Fibroblast of skin of left quadriceps (primary cell): ENCODE measurements at places on chromosomes 13 and 19.

DNA sequence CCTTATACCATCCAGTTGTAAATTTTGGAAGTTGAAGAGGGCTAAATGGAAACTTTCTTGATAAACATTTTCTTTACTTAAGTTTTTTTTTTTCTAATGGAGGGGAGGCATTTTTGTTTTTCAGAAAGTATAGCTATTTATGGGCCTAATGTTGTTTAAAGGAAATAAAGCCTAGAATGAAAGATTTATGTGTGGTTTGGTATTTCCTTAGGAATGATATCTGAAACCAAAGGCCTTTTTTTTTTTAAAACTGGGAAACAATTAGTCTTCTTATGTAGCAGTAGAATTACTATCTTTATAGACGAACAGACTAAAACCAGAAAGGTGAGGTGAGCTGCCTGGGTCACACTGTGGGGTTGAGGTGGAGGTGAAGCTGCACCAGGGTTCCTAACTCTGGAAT is 80.1 kb downstream of the ESD start:
- DNase-seq: peak; percentile 33

GRCh38 chr19:28349604-28350003 is 863.3 kb downstream of the UQCRFS1 start:
- DNase-seq: no peak

- DNase-seq: no peak
Measured at GRCh38 chr13:99208185-99208584, 7.5 kb downstream of the UBAC2 start.

GRCh38 chr19:47271949-47272348 is 2.7 kb upstream of the INAFM1 start:
- no peak for DNase-seq

GRCh38 chr13:79429309-79429708 is 23.3 kb upstream of the RBM26 start:
- no peak for DNase-seq

DNA sequence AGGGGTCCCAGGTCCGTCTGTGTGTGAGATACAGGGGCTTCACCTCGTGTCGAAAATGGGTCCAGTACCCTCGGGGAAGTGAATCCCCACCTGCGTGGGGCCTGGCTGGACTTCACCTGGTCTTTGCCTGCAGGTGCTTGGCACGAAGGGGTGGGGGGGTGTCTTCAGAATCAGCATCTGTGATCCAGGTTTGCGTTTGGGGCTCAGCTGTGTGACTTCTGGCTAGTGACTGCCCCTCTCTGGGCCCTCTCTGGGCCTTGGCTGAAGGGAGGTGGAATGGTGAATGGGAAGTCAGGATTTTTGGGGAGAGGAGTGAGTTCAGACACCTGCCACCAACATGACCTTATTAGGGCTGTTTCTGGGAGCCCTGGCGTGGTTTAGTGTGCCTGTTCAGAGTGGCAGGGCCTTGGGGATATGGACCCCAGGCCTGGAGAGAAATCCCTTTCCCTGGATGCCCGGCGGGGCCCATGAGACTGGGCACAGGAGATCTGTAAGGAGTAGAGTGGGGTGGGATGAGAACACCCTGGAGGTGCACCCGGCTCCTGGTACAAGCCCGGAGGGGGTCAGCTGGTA is 2.7 kb downstream of the CELF5 start:
- DNase-seq: no peak

GRCh38 chr19:33667881-33668280 is 46.1 kb downstream of the CHST8 start:
- DNase-seq: no peak

DNA sequence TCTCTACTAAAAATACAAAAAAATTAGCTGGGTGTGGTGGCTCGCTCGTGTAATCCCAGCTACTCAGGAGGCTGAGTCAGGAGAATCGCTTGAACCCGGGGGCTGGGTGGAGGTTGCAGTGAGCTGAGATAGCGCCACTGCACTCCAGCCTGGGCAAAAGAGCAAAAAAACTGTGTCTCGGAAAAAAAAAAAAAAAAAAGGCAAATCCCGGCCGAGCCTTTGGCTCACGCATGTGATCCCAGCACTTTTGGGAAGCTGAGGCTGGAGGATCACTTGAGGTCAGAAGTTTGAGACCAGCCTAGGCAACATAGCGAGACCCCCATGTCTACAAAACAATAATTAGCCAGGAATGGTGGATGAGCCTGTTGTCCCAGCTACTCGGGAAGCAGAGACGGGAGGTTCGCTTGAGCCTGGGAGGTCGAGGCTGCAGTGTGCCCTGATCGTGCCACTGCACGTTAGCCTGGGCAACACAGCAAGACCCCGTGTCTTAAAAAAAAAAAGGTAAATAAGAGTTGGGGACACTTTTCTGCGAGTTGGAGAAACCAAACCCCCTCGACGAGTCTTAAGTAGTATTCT is 574 bp upstream of the GPX4 start:
- no peak for DNase-seq

DNA sequence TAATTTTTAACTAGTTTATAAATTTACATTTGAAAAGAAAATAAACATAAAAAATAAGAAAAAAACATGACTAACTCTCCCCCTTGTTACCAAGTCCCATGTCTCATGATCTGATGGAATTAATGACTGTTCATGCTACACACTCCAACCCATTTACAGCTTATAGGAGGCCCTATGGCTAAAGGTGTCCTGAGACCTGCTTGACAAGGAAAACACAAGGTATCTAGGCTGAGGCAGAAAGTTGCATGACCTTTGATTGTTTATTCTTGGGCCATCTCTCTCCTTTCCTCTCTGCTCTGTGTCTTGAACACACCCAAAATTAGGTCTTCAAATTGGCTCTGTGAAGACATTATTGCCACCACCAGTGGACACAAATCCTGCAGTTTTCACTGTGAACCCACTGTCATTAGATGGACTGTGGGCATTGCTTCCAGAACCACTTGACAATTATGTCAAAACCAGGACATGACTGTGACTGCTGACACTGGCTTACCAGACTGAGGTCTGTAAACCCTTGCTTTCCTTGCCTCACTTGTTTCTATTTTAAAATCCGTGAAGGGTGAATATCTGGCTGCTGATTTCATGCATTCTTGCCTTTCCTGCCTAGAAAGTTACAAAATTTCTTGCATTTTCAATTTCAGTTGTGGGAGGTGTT is 386.5 kb upstream of the SPRY2 start:
- DNase-seq: no peak

GRCh38 chr19:39599116-39599515 is 3.2 kb upstream of the LGALS13 start:
- peak; percentile 0 for DNase-seq

DNA sequence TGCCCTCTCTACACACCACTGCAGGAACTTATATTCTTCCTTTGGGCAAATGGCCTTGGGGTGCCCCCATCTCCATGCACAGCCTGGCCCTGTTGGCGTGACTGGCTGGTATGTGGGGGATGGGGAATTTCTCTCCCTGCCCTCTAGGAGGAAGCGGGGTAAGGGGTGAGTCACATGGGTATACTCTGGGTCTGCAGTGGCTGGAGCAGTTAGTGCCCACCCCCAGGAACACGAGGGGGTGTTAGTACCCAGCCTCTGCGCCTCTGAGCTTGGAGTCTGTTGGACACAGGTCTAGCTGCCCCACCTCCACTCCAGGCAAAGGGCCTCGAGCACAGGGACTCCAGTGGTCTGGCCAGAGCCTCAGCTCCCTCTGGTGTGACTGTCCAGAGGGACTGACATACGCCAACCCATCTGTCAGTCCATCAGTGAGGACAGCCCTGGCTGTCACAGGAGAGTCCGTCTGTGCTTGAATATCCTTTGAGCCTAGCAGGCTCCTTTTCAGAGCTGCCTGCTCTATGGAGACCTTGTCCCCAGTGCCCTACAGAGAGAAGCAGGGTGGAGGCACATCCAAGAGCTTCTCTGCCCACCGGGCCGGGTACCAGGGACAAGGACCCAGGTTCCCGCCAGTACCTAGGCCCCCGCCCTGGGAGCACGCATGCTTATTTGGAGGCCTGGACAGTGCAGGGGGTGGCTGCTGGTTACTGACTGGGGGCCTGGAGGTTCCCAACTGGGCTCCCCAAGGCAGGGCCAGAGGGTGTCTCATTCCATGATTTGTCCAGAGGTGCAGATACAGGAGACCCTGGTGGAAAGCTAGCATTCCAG is 66.6 kb downstream of the CHST8 start:
- DNase-seq: no peak

DNA sequence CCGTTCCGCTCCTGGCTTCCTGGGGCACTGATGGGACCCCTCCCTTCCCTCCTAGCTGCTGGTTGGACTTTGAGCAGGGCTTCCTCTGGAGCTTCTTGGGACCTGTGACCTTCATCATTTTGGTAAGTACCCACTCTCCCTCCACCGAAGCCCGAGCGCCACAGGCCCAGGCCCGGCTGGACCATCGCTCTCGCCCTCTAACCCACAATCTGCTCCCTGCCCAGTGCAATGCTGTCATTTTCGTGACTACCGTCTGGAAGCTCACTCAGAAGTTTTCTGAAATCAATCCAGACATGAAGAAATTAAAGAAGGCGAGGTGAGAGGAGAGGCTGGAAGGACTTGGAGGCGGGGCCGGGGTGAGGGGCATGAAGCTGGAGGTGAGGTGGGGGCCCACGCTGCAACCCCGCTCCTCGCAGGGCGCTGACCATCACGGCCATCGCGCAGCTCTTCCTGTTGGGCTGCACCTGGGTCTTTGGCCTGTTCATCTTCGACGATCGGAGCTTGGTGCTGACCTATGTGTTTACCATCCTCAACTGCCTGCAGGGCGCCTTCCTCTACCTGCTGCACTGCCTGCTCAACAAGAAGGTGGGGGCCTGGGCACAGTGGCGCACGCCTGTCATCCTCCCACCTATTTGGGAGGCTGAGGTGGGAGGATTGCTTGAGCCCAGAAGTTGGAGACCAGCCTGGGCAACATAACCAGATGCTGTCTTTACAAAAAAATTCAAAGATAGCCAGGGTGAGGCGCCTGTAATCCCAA is 12.3 kb downstream of the DDX39A start:
- no peak for DNase-seq

GRCh38 chr13:24741016-24741662 is 22.8 kb upstream of the RNF17 start:
- no peak for DNase-seq

- DNase-seq: no peak
Measured at GRCh38 chr13:112210371-112210770, 143.4 kb downstream of the SOX1 start.

- DNase-seq: peak; percentile 35
Measured at GRCh38 chr19:11560404-11561051, 1.5 kb upstream of the ELOF1 start.

GRCh38 chr13:63900406-63900805 is 2484.8 kb upstream of the PCDH20 start:
- DNase-seq: no peak

DNA sequence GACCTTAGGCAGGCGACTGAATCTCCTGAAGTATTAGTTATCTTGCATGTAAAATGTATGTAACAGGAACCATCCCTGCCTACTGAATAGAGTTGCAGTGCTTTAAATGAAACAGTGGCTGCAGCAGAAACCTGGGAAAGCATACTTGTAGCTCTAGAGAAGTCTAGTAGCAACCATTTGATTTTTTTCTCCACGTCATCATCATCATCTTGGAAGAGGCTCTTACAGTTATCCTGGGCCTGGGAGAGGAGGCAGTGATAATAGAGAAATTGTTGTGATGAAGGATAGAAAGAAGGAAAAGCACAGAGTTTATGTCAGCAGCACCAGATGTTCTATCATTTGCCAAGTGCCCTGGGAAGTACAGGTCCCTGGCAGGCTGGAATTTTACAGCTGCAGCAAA is 377.6 kb downstream of the ITGBL1 start:
- DNase-seq: no peak

DNA sequence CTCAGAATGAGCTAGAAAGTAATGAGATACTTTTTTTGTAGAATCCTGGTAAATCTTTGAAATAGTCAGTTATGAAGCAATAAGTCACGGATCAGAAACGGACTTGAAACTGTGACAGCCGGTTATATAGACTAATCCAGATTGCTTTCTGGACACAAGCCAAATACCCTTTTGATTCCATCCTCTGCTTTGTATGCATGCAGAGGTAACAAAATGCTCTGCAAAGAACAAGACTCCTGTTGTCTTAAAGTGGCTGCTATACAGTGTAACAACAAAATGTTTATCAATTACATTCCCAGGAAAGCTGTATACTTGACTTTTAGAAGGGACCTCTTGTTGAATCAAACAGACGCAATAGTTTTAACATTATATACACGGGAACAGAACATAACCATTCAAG is 66.5 kb upstream of the STARD13 start:
- DNase-seq: no peak

DNA sequence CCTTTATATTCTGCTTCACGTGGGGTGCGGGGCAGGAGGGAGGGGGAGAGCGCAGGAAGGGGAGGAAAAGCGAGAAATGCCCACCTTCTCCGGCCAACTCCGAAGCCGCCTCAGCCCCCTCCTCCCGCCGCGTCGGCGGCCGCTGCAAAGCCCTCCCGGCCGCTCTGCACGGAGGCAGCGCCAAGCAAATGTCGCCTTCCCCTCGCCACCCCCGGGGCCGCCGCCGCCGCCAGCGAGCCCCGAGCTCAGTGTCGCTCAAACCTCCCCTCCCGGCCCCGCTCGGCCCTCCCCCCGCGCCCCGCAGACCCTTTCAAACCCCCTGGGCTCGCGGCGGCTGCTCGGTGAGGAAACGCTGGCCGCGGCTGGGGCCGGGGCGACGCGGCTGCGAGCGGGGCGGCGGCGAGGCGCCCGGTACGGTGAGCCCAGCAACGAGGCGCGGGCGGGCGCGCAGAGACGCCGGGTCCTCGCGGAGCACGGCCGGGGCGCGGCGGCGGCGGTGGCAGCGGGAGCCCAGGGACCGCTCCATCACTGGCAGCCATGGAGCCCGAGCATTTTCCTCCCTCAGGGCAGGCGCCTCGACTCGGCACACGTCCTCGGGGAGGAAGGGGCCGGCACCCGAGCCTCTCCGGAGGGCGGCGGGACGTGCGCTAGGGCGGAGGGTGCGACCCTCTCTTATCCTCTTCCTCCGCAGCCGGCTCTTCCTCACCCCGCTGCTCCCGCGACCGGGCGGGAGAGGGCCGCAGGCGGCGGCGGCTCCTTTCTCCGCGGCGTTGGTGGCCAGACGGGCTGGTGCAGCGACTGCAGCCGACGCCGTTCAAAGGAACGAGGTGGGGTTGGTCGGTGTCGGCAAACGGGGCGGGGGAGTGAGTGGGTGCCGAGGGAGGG is 463 bp upstream of the TSC22D1 start:
- DNase-seq: no peak
